ENCODE measurements at places on chromosomes 5 and 9.

DNA sequence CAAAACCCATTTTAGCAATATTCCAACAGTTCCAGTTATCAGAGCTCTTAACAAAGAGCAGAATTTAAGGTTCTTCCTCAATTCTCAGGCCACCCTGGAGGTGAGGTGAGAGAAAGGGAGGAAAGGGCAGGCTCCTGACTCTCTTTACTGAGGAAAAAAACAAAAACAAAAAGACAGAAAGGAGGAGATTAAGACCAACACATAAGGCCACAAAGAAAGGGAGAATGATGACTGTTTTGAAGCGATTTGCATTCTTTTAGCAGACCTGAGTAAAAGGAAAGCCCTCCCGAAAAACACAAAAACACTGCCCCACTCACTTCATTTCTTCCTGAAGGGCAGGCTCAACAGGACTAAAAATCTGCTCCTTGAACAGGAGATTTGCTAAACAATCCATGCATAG lies 300.5 kb downstream of the ARL15 start:
- no peak for DNase-seq

DNA sequence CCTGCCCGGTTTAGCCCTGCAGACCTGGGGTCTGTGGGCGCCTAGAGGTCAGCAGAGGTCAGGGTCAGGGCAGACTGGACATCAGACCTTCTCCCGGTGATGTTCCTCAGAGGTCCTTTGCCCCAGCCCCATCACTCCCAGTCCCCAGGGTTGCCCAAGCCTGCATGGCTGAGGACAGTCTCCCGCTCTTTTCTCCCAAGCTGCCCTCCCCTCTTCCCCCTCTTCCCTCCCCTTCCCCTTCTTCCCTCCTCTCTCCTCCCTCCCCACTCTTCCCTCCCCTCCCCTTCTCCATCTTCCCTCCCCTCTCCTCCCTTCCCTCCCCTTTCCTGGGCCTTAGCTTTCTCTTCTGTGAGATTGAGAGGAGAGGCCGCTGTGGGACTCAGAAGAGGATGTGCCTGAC lies 10.4 kb downstream of the LHX3 start:
- no peak for DNase-seq

GRCh38 chr9:135561391-135562234 lies at the start of gene PAEP:
PAEP (plus strand) TSS chr9:135561756.
- DNase-seq: no peak

- DNase-seq: no peak
Measured at GRCh38 chr9:5288591-5288990, 15.9 kb downstream of the RLN2 start.

- no peak for DNase-seq
Measured at GRCh38 chr9:34246453-34246852, 67.6 kb downstream of the UBAP1 start.

DNA sequence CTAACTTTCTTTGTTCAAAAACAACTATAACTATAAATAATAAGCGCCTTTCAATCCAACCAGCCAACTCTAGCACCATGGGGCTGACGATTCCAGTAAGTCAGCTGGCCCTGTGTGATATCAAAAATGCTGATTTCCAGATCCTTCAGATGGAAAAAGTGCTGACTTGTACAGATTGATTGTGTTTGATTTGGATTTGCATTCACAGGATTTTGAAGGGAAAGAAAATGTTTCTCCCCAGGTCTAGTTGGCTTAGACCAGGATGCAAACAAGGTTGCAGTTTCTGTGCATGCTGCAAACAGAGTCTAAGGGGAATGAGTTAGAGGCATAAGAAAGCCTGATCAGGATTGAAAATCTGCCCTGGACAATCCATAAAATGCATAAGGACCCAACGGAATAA lies 68.9 kb downstream of the SLC1A3 start:
- DNase-seq: no peak

- no peak for DNase-seq
Measured at GRCh38 chr9:127773981-127774380, 4.5 kb downstream of the SH2D3C start.

- no peak for DNase-seq
Measured at GRCh38 chr5:38410304-38410990, 146.0 kb downstream of the LIFR start.

DNA sequence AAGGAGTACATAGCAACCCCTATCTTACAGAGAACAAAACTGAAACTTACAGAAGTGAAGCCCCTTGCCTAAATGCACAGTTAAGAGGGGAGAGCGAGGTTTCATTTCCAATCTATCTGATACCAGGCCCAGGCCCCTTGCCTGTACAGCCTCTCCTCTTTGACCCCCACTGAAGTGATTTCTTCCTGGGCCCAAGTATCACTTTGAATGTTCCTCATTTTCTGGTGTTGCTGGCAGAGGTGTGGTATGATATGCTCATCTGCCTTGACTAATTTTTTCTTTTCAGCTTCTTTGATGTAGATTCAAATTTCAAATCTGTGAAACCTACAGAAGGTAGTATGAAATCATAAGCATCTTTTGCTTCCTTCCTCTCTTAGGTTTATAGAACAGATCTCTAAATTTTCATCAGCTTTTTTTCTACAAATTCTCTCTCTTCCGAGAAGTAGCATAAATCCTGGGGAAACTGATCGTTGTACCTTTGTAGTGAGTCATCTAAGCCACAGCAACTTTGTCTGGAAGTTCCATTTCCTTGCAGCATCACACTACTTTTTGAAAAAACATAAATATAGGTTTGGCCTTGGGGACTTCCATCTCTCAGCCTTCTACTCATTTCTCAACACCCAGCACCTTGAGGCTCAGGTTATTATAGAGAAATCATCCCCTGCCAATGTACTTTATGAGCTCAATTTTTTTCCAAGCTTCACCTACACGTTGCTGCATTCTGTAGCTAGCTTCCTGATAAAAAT lies 402.4 kb upstream of the PTGER4 start:
- DNase-seq: no peak
